ENCODE measurements at places on chromosomes 2 and 18.

GRCh38 chr18:62200121-62200914 lies 13.3 kb downstream of the RELCH start:
- DNase-seq: no peak

DNA sequence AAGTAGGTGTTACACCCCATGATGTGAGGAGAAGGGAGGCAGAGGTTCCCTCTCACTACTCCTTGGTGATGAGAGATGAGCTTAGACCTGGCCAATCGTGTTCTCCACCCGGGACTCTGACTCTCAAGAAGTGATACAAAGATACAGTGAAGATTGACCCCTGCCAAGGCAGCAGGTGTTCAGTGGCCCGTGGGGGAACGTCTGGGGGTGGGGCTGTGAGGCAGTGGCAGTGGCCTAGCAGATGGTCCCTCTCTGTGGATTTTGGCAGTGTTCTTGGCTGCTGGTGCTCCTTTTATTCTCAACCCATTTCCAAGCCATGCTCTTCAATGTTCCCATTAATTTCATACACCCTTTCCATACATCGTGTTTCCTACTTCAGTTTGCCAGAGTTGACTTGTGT lies 120.4 kb upstream of the NEDD4L start:
- no peak for DNase-seq

GRCh38 chr18:31739651-31740050 lies 21.0 kb downstream of the SLC25A52 start:
- DNase-seq: no peak

GRCh38 chr18:55790296-55790695 lies 202.3 kb upstream of the TCF4 start:
- DNase-seq: no peak

DNA sequence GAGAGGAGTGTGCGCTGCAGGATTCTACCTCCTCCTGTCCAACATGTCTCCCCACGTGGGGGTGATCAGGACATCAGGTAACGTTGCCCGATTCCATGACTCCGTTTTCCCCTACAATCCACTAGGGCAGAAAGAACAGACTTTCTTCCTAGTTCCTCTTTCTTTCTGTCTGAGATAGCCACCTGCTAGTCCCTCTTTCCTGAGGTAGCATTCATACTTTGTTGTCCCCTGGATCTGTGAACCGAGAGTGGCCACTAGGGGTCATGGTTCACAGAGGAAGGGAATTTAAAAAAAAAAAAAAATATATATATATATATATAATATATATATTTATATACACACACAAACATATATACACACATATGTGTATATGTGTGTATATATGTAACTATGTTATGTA lies 210.0 kb upstream of the ZNF521 start:
- DNase-seq: no peak

Data from spleen (tissue), 13 donors.